ENCODE measurements at places on chromosomes 3 and 15. TPM values are rescaled to one million over a fixed set of nuclear protein-coding genes. Genes with fewer than 3 reads are reported as not detected.

The CCR2 gene
- not detected for total RNA-seq

The CELF6 gene
- not detected for total RNA-seq

The VWA5B2 gene
- total RNA-seq = 0.35 TPM

The LRRC3B gene
- total RNA-seq = not detected

The SLC28A1 gene
- 0.05 TPM for total RNA-seq

The ENTPD3 gene
- not detected for total RNA-seq

The IQCF5 gene
- not detected for total RNA-seq

The C3orf52 gene
- 11.5 TPM for total RNA-seq

The LTK gene
- not detected for total RNA-seq

The CHST14 gene
- 15.1 TPM for total RNA-seq

The GLDN gene
- not detected for total RNA-seq

The TUSC7 gene
- not detected for total RNA-seq

The RHOA gene
- total RNA-seq = 474 TPM

The GPR149 gene
- total RNA-seq = not detected

The CCDC191 gene
- total RNA-seq = 1.9 TPM

The CHRFAM7A gene
- total RNA-seq = 3.8 TPM

The PLS1 gene
- 13.6 TPM for total RNA-seq

The NEDD4 gene
- 44.4 TPM for total RNA-seq

The COL6A5 gene
- not detected for total RNA-seq

The PAQR9 gene
- total RNA-seq = 3.0 TPM

The ZNF860 gene
- total RNA-seq = 1.4 TPM

The MYZAP gene
- total RNA-seq = 0.72 TPM

The GOLIM4 gene
- 20.4 TPM for total RNA-seq

The RCN2 gene
- 66.4 TPM for total RNA-seq

The WDR93 gene
- 0.28 TPM for total RNA-seq

The MCF2L2 gene
- total RNA-seq = 0.15 TPM

The TLR9 gene
- total RNA-seq = not detected

All from A549 treated with CpdA at 1 μM for 4 hours (cell line).